ENCODE measurements at places on chromosomes 11 and 22. TPM values are rescaled to one million over a fixed set of nuclear protein-coding genes. Genes with fewer than 3 reads are reported as not detected.

GRCh38 chr11:48005136-48005535 lies 24.8 kb downstream of the PTPRJ start:
- peak overlapping the region; percentile 71 for H3K27ac ChIP-seq
- no peaks in the 10 kb centered on the region for H3K27me3 ChIP-seq
- H3K4me3 ChIP-seq: peak overlapping the region; percentile 14
- DNase-seq: peak; percentile 45

DNA sequence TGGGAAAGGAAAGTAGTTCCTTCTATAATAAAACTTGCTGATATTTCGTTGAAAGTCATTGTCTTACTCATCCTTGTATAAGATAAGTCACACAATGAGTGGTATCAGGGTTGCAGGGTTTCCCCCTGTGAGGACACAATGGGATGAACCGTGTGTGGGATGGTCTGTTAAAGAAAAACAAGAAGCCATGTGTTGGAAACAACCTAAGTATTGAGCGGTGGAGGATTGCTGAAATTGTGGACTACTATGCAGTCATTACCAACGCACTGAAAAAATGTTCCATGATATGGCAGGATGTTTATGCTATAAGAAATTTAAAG lies 28.6 kb downstream of the PTPRJ start:
- DNase-seq: peak; percentile 40
- peaks cover 84% of the 10 kb centered on the region for H3K4me1 ChIP-seq
- H3K4me3 ChIP-seq: no peak overlapping the region

DNA sequence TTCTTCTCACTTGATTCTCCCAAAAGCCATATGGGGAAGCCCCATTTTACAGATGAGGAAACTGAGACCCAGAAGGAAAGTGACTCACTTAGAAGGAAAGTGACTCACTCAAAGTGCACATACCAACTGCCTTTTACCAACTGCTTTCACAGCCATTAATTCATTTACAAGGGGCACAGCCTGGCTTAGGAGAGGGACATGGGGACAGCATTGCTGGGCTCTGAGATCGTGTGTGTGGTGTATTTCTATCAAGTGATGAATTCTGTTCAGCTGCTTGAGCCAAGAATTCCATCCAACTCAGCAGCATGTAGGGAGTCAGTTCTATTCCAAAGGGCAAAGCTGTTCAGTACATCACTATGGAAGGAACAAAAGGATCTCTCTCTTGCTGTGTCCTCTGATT lies 23.5 kb upstream of the PAK1 start:
- no peaks in the 10 kb centered on the region for H3K27me3 ChIP-seq
- H3K27ac ChIP-seq: no peak overlapping the region
- no peaks in the 10 kb centered on the region for H3K4me1 ChIP-seq
- no peak overlapping the region for H3K4me3 ChIP-seq
- DNase-seq: no peak

- H3K36me3 ChIP-seq: no peaks in the 10 kb centered on the region
- peak overlapping the region; percentile 80 for H3K4me3 ChIP-seq
- no peak for DNase-seq
- H3K27ac ChIP-seq: peak overlapping the region; percentile 85
These were observed 26.2 kb downstream of the OR2AG2 start for GRCh38 chr11:6745465-6746015.

DNA sequence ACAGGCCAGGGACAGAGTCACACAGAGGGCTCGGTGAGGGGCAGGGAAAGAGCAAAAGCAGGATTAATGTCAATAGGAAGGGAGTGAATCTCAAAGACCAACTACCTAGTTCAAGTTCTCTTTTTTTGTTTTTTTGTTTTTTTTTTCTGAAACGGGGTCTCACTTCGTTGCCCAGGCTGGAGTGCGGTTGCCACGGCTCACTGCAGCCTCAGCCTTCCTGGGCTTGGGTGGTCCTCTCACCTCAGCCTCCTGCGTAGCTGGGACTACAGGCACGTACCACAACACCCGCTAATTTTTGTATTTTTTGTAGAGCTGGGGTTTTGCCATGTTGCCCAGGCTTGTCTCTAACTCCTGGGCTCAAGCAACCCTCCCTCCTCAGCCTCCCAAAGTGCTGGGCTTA lies 9.7 kb upstream of the BCL9L start:
- no peaks in the 10 kb centered on the region for H3K27me3 ChIP-seq
- no peaks in the 10 kb centered on the region for H3K36me3 ChIP-seq
- no peak for DNase-seq
- H3K27ac ChIP-seq: no peak overlapping the region
- H3K4me3 ChIP-seq: no peak overlapping the region

DNA sequence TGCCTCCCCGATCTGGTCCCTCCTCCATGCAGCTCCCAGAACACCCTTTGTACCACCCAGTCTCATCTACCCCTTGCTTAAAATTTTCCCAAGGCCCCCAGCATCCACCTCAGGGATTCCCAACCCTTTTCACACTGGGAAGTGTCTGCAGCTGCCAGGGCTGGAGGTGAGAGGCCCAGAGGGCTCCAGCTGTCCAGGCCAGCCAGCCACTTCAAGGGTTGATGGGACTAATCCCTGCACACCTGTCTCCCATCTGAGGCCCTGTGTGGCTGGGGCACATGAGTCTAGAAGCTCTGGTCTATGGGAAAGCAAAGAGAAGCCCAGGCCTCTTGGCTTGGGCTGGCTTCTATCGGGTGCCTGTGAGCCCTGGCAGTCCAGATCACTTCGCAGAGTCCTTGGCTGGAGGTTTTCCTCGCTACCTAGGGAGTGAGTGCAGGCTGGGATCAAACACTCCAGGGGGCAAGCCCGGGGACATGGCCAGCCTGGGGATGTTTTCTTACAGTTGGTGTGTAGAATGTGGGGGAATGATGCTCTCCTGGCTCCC lies 41.1 kb upstream of the TPBGL start:
- no peak overlapping the region for H3K27ac ChIP-seq
- no peak for DNase-seq
- H3K36me3 ChIP-seq: no peaks in the 10 kb centered on the region
- H3K4me1 ChIP-seq: no peaks in the 10 kb centered on the region
- no peak overlapping the region for H3K4me3 ChIP-seq

Gene HORMAD2
- total RNA-seq: not detected

DNA sequence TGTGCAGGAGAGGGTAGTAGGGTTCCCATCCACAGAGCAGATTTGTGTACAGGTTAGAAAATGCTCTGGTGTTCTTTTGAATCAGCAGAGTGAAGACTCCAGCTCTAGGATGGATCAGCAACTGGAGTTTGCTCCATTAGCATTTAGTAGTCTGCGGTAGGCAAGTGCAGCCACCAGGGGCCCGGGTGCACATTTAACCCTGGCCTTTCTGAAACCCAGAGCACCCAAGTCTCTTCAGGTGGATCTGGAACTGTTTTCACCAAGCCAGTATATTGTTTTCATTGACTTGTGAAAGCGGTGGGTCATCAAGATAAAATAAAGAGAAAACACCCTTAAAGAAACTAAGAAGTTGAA lies 100.8 kb upstream of the CLPB start:
- no peaks in the 10 kb centered on the region for H3K27me3 ChIP-seq
- no peak overlapping the region for H3K27ac ChIP-seq
- DNase-seq: no peak
- H3K4me1 ChIP-seq: no peaks in the 10 kb centered on the region
- no peak overlapping the region for H3K4me3 ChIP-seq

DNA sequence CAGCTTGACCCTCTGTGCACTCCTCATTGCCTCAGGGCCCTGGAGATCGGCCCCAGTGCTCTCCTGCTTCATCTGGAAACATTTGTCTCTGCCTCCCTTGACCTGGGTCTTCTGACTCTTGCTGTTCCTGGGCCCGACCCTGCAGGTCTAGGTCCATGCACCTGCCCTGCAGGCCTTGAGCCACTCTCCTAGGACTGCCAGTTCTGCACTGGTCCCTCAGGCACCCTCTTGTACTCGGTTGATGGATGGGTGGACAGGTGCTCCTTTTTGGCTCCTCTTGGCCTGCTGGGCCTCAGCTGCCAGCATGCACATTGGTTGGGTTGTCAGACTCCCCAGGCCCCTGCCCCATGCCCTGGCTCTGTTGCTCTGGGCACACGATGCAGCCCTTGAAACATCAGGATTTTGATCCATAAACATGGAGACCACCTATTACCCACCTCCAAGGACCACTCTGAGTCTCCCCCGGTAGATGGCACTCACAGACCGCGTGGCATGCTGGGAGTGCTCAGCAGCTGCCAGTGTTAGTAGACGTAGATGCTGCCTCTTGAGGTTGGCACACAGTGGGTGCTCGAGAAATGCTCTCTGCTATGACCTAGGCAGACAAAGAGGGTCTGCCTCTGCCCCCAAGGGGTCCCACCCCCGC lies 20.2 kb upstream of the ACR start:
- no peaks in the 10 kb centered on the region for H3K4me1 ChIP-seq
- H3K27me3 ChIP-seq: no peaks in the 10 kb centered on the region
- H3K4me3 ChIP-seq: no peak overlapping the region
- no peak overlapping the region for H3K27ac ChIP-seq
- H3K36me3 ChIP-seq: no peaks in the 10 kb centered on the region
- DNase-seq: no peak

Gene CXCR5
- 2.1 TPM for total RNA-seq

- H3K27ac ChIP-seq: no peak overlapping the region
- no peaks in the 10 kb centered on the region for H3K27me3 ChIP-seq
- H3K36me3 ChIP-seq: no peaks in the 10 kb centered on the region
- no peak for DNase-seq
These were observed 2.5 kb upstream of the ST14 start for GRCh38 chr11:130157101-130157500.

- no peak overlapping the region for H3K4me3 ChIP-seq
- H3K4me1 ChIP-seq: no peaks in the 10 kb centered on the region
- H3K36me3 ChIP-seq: no peaks in the 10 kb centered on the region
These were observed 22.8 kb downstream of the OSBP2 start for GRCh38 chr22:30717331-30717921.

DNA sequence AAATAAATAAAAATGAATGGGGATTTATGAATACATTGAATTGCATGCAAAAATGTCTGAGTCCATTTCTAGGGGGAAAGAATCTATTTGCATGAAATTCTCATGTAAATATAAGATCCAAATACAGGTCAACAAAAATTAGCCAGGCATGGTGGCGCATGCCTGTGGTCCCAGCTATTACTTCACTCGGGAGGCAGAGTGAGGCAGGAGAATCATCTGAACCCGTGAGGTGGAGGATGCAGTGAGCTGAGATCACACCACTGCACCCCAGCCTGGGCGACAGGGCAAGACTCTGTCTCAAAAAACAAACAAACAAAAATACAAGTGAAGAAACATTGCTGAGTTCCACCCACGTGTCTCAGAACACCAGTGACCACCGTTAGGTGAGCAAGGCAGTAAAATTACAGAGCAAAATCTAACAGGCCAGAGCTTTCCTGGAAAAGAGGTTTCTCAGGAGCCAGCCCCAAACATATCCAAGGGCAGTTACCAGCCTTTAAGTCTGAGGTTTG lies 17.3 kb downstream of the PACSIN2 start:
- peaks cover 5% of the 10 kb centered on the region for H3K4me1 ChIP-seq
- no peak overlapping the region for H3K27ac ChIP-seq
- no peak for DNase-seq
- H3K27me3 ChIP-seq: no peaks in the 10 kb centered on the region
- no peaks in the 10 kb centered on the region for H3K36me3 ChIP-seq
- H3K4me3 ChIP-seq: no peak overlapping the region

Gene PRR33
- total RNA-seq: not detected

DNA sequence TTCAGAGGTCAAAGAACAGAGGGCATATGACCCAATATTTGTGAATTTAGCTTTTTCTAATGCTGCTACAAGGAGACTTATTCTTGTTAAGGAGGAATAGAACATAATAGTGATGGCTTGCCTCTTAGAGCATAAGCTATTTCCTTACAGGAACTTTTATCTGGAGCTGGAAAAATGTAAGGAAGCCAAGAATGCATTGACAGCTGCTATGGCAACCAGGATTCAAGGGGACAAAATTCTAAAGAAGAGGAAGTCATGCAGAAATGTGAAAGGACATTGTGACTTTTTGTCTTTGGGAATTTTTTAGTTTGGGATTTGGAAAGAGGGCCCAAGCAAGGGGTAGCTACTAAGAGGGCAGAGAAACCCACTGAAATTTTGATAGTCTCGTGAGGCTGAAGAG lies 51.1 kb downstream of the EHF start:
- DNase-seq: no peak
- no peaks in the 10 kb centered on the region for H3K4me1 ChIP-seq
- no peaks in the 10 kb centered on the region for H3K27me3 ChIP-seq
- H3K27ac ChIP-seq: no peak overlapping the region
- no peak overlapping the region for H3K4me3 ChIP-seq
- H3K36me3 ChIP-seq: no peaks in the 10 kb centered on the region

DNA sequence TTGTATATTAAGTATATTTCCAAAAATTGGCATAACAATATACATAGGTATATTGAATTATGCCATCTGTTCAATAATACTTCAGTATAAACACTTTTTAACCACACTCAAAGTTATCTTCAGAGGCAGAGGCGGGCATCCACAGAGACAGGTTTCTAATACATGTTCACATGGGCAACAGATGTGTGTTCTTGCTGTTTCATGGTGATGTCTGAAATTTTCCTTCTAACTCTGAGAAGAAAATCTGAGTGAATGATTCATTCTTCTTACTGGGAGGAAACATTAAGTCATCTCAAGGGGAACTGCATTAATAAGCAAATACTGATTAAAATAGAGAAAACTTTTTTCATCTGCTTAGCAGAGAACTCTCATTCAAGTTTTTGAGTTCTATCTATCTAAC lies 1074.5 kb downstream of the LRRC4C start:
- H3K4me3 ChIP-seq: no peak overlapping the region
- H3K36me3 ChIP-seq: no peaks in the 10 kb centered on the region
- H3K4me1 ChIP-seq: no peaks in the 10 kb centered on the region
- no peaks in the 10 kb centered on the region for H3K27me3 ChIP-seq
- DNase-seq: no peak

Gene CDCA5
- total RNA-seq: 68.1 TPM

Gene SLC43A3
- 33.0 TPM for total RNA-seq

Gene MAP6
- not detected for total RNA-seq

GRCh38 chr11:96110302-96110701 lies 186.4 kb upstream of the MTMR2 start:
- DNase-seq: no peak
- H3K27me3 ChIP-seq: no peaks in the 10 kb centered on the region
- H3K4me3 ChIP-seq: no peak overlapping the region
- H3K36me3 ChIP-seq: no peaks in the 10 kb centered on the region
- H3K27ac ChIP-seq: no peak overlapping the region
- H3K4me1 ChIP-seq: peaks cover 32% of the 10 kb centered on the region

- no peaks in the 10 kb centered on the region for H3K4me1 ChIP-seq
- no peak for DNase-seq
- H3K27ac ChIP-seq: no peak overlapping the region
- H3K4me3 ChIP-seq: no peak overlapping the region
- H3K27me3 ChIP-seq: no peaks in the 10 kb centered on the region
These were observed 12.3 kb upstream of the GNAZ start for GRCh38 chr22:23058063-23058462.
